ENCODE measurements at places on chromosomes 2 and 18.

DNA sequence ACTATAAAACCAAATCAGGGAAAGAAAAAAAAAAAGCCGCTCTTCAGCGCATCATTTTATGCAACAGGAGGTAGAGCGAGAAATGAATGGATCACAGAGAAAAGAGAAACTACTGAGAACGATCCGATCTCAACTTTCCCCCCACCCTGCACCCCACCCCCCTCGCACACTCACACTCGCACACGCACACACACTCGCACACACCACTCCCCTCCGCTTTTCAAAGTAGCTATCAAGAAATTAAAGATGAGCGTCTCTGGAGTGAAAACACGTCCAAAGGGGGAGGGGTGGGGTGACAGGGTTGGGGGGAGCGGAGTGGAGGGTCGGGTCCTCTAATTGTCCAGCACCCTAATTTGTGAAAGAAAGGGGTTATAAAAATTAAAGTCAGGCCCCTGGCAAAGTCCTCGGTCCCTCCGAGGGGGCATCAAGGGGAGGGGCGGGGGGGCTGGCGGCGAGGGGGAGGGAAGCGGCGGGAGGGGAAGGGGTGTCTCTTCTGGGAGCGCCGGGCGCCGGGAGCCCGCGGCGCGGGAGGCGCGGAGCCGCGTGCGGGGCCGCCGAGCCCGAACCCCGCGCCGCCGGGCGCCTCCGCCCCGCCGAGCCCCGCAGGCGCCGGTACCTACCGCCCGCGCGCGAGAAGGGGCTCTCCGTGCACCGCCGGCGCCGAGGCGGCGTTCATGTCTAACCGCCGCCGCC lies 428 bp downstream of the TCF4 start:
- no peak for DNase-seq

DNA sequence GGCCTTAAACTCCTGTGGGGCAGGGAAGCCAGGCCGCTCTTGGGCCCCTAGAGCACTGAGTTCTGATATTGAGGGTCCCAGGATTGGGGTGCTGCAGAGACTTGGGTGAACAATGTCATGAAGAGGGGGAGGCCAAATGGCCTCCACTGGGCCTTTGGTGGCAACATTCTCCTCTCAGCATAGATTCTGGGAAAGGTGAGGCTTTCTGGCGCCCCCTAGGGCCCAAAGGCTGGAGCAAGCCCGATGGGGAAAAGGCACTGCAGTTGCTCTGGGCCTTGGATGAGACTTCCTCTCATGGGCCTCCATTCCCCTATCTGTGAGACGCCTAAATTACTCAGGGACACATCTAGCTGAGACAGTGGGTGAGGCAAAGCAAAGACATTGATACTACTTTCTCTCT lies 84.8 kb downstream of the ACAA2 start:
- no peak for DNase-seq

- DNase-seq: no peak
Measured at GRCh38 chr2:37355735-37356134, 11.3 kb downstream of the QPCT start.

DNA sequence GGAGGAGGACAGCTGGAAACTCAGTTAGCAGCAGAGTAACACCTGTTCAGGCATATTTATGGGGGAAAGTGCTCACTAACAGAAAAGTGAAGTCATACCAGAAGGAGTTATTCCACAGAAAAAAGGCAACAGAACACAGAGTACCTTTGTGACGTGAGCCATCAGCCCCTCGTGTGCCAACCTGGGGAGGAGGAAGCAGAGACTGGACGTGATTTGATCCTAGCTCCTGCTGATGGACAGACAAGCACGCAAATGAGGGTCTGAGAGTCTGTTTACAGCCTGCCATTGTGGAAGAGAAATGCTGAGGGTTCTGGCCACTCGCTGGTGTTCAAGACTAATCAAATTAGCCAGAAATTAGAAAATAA lies 120.7 kb downstream of the ZNF521 start:
- no peak for DNase-seq

DNA sequence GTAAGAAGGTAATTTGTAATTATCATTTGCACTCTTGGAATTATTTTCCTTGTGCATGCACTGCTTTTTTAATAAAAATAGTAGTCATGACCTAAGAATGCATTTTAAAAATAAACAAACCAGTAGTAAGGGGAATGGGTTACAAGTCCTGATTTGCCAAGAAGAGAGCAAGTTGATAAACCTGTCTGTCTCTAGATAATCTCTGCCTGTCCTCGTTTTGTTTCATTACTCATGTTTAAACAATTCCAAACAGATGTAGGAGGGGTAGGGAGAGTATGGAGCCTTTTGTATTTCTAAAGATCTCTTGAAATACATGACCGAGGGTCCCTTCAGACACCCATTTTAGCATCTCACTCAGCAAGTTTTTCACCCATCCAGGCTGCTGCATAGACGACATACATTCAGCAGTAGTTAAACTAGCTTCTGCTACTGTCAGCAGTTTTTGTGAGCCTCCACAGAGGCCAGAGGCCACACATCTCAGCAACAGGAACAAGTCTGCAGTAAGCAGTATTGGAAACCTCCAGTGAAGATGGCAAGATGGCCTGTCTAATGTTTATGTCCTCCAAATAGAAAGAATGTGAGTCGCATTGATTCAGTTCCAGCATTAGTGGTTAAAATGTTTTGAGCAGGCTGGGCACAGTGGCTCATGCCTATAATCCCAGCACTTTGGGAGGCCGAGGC lies 2.3 kb upstream of the EXOC6B start:
- DNase-seq: no peak

DNA sequence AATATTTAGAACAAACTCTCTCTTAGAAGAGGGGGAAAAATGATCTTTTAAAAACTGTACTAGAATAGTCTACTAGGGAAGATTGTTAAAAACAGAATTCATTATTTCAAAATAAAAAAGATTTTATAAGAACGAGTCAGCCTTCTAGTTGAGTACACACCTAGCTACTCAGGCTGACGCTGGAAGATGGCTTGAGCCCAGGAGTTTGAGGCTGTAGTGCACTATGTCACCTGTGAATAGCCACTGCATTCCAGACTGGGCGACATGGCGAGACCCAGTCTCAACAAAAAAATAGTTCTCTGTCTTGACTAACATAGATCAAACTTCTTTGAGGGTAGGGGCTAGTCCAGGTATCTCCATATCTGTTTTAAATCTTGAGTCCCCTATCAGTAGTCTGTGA lies 33.9 kb downstream of the ERLEC1 start:
- DNase-seq: no peak

DNA sequence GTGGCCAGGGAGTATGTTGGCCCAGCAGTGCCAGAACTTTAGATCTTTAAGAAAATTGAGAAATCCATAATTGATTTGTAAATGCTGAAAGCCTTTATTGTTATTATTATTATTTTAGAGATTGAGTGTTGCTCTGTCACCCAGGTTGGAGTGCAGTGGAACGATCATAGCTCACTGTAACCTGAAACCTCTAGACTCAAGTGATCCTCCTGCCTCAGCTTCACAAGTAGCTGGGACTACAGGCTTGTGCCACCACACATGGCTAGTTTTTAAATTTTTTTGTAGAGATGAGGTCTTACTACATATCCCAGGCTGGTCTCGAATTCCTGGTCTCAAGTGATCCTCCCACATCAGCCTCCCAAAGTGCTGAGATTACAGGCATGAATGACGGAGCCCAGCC lies 143.2 kb upstream of the CCDC68 start:
- no peak for DNase-seq

DNA sequence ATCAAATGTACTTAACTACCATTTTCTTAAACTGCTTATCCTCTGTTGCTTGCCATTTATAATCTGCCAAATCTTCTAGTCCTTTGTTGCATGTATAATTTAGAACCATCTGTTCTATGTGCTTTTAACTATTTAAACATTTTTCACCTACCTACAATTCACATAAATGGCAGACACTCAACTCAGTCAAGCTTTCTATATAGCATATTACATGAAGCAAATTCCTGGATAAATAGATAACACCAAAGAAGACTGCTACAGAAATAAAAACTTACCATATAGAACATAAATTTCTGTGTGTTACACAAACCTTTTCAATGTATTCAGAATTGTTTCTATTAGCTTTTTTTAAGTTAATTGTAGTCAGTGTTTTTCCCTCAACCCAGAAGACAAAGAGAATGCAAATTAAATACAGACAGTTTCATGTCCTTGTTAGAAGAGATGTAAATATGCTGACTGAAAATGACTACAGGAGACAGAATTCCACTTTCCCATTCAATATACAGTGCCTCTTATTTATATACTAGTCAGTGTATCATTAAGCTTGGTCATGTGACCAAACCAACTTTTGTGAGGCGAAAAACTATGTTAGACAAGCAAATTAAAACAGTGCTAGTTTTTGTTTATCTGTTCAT lies 2.6 kb downstream of the BAZ2B start:
- DNase-seq: no peak

GRCh38 chr2:210442878-210443277 lies 33.7 kb downstream of the LANCL1 start:
- no peak for DNase-seq

DNA sequence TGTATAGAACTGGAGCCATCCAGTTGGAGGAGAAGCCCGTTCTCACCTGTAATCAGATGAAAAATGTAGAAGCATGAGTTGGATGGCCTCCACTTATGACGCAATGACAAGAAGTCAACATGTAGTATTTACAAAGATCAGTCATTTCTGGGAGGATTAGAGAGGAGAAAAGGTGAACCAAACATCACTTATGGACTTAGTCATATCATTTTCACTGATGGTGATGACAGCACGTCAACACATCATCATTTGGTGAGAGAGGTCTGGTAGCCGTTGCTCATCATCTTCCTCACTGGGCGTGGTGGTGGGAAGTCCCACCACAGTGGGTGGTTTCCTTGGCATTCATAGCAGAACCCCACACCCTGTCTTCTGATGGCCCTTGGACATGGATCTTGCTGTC lies 264.2 kb upstream of the EPAS1 start:
- no peak for DNase-seq

GRCh38 chr2:71043531-71044407 lies 24.7 kb upstream of the NAGK start:
- DNase-seq: no peak

- no peak for DNase-seq
Measured at GRCh38 chr2:132446444-132446843, 29.8 kb downstream of the GPR39 start.

GRCh38 chr2:137525132-137525531 lies 439.1 kb upstream of the HNMT start:
- DNase-seq: no peak

DNA sequence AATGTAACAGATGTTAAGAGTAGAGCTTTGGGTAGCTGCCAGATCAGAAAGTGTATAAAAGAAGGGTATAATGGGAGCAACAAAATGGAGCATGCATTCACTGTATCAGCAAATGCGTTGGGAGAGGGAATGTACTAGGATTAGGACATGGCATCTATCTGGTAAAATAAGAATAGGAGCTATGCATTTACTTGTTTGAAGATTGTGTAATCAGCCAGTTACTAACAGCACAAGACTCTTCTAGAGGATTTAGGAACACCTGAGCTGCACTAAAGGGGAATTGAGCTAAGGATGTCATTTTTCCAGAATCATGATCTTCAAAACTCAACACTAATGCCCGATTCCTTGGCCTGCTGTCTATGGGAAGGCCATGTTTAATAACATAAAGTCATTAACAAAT lies 394.2 kb upstream of the TNP1 start:
- DNase-seq: no peak

- no peak for DNase-seq
Measured at GRCh38 chr2:128395640-128396499, 77.2 kb upstream of the HS6ST1 start.

DNA sequence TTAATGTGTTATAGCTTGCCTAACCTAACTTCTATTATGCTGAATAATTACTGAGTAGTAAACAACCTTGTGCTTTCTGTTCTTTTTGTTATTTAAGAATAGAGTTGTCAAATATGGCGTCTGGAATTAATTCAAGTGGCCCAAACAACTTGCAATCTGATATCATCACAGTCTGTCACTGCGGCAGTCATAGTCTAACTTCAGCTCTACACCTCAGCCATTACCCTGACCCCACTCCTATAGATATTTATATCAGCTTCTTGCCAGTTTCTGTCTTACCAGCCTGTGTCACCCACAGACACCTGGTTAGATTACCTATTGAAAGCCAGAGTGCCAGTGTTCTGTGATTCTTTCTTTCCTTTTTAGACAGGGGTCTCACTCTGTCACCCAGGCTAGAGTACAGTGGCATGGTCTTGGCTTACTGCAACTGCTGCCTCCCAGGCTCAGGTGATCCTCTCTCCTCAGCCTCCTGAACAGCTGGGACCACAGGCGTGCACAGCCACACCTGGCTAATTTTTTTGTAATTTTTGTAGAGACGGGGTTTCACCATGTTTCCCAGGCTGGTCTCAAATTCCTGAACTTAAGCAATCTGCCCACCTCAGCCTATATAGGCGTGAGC lies 14.1 kb upstream of the KLHL41 start:
- no peak for DNase-seq

DNA sequence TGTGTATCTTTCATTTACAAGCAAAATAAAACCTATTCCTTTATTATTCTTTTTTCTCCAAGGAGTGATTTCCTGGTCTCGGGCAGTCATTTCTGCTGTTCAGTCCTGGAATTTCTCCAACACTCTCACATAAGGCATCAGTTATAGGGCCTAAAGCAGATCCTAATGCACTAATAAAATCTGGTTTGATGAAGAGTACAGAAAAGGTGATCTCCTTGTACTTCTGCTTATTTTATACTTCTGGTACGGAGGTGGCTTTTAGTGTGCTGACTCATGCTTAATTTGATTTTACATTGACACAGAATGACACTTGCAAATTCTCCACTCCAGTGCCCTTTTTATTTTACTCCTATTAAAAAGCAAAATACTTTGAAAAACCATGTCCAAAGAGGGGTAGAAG lies 157.4 kb downstream of the DOK6 start:
- no peak for DNase-seq

Measured in activated CD4-positive, alpha-beta T cell treated with anti-CD3 and anti-CD28 coated beads for 4 hours (primary cell).